ENCODE measurements at places on chromosomes 4 and X.
A peak's percentile ranks its signal among the peaks of the same experiment; 100 is the strongest.

DNA sequence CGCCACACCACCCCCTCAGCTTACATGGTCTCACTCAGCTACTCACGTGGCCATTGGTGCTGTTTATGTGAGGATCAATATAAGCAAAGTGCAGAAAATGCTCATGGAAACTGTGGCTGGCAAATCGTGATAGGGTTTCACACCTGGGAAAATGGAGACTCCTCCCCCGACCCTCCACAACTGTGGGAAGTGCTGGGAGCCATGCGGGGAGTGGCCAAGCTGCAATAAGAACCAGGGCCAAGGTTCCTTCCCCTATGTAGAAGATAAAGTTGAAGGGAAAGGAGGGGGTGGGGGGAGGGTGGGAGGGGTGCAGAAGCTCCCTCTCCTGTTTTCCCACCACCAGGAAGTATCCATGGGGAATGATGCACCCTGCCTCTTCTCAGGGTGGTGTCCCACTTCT is 145.5 kb upstream of the MAMLD1 start:
- DNase-seq: no peak

DNA sequence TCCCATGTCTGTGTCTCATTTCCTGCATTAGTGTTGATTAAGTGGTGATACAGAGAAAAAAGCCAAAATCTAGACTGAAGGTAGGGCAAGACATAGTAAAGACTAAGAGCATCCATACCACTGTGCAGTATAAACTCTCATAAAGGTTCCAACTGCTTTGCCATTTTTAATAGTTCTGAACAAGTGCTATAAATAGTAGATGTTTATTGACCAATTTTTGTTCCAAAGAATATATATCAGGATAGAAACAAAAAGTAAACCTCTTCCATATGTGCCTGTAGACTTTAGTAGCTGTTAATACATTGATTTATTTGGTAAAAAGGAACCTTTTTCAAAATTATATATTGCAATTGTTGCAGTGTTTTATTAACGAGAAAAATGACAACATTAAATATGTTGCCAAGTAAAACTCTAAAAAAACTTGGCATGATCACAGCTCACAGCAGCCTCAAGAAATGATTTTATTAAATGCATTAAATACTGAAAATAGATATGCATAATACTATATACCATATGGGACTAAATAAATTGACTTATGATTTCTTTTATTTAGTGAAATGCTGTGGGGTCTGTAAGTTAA is 22.3 kb upstream of the AASDH start:
- DNase-seq: no peak

GRCh38 chr4:40546506-40546905 is 83.2 kb downstream of the RBM47 start:
- DNase-seq: no peak

- DNase-seq: peak; percentile 36
Observed at GRCh38 chr4:127214016-127214415, 418.7 kb upstream of the INTU start.

Data from astrocyte of the spinal cord (primary cell).